ENCODE measurements at places on chromosomes 1 and 21.

GRCh38 chr1:171641076-171641864 is 11.2 kb downstream of the MYOC start:
- no peak for DNase-seq

DNA sequence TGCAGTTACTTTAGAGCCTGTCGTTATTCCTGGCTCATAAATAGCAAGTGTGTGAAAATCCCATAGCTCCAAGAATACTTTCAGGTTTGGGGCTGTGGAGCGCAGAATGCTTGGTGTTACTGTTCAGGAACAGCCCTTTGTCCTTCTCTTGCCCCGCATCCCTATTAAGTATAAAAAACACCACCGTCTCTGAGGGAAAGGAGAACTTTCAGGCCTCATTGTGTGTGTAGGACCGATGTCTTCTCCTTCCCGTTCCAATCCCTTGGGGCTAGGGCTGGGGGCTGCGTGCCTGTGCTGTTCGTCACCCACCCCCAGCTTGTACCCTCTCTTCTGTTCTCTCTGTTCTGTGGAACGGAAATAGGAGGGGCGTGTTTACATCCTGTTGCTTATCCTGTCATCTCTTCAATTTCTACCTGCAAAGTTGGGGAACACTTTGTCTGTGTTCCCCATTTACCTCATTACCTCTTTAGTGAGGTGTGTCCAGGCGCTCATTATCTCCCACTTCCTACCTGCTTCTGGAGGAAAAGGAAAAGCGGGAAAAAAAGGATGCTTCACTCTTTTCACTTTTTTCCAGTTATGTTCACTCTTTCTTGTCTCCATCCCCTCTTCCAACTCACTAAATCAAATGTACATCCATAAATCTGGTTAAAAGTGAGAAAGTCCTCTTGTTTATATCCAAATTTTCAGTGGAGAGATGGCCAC is 788 bp upstream of the TXNIP start:
- DNase-seq = no peak

DNA sequence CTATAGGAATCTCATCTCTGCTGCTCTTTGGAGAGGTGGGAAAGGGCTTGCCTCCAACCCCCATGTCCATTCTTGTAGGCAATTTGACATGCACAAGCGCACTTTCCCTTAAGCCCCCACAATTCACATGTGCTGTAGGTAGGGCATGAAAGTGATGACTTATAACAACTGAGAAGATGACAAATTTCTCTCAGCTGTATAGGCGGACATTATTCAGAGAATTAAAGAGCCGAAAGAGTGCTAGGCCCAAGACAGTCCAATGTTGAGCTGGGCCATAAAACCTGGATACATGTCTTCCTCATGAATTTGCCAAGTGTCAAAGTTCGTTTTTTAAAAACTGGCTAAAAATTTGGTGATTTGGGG is 106.3 kb upstream of the LYPLAL1 start:
- DNase-seq = no peak

- no peak for DNase-seq
Measured at GRCh38 chr1:228363686-228364067, 43.0 kb downstream of the TRIM11 start.

DNA sequence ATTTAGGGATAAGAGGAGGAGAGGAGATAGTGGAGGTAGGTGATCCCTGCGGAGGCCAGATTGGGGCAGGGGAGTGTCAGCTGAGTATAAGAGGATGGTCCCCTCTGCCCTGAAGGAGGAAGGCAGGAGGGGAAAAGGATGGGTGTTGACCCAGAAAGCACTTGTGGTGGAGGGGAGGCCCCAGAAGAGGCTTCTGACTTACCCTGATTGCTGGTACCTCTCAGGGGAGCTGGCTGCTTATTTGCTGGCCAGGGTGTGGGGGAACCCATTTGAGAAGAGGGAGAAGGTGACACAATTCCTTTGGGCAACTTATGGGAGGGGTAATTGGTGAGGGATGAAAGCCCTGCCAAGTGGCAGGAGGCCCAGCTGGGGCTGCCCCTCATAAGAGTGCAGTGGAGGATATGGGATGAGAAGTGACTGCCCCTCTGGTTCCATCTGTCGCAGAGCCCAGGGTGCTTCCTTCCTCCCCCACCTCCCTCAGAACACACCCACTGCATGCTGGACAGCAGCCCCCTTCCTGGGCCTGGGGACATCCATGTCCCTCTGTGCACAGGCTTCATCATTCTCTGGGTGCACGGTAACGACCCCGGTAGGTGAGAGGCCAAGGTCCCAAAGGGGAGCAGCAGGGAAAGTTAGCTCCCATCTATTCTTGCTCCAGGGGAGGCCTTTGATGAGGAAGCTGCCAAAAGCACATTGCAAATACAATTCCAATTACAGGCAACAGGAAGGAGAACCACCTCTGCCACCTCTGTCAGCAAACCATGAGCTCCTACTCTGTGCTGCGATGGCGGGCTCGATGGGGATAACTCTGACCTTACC is 1.4 kb upstream of the PCSK9 start:
- DNase-seq = no peak

DNA sequence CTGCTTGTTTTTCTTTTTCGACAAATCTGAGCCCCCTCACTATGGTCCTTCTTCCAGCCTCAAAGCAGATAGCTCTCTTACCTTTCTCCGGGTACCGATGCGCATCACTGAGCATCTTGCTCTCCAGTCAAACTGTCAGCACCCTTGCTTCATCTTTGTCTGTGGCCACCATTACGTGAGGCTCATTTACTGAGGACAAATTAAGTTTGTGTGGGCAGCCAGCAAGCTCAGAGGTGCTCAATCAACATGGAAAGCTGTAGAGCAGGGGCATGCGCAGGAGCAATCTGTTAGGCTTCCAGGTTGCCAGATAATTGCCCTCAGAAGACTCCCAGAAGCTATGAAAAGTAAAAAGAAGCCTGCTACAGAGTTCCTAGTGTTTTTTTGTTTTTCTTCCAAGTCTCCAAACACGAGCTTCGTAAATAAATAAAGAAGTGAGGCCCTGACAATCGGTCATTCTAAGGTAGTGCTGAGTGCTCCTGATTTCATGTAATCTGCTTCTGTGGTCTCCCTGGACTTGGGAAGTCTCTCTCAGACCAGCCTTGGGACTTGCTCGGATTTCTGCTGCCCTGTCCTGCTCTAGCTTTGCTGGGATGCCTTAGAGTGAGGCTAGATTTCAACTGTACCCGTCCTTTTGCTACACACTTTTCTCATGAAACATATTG is 1.8 kb downstream of the C1orf53 start:
- no peak for DNase-seq
